ENCODE measurements at places on chromosomes 4 and X.

DNA sequence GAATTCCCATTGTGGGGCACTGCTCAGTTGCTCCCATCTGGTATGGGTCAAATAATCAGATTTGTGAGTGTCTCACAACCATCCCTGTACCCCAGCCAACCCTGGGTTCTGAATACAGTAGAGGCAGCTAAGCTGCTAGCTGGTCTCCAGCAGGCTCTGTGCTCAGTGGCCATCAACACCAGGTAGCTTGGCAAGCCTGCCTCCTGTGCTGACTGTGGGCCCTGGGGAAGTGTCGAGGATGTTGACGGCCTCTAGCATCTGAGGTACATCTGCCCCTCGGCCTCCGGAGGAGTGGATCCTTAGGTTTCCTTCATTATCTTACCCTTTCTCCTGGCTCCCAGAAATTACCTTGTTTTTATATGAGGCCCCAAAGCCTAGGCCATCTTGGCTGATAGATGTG is 13.3 kb downstream of the RNF4 start:
- DNase-seq = no peak

GRCh38 chr4:165185448-165185847 is 21.9 kb upstream of the KLHL2 start:
- no peak for DNase-seq

GRCh38 chrX:155923200-155923599 is 42.1 kb downstream of the VAMP7 start:
- no peak for DNase-seq

DNA sequence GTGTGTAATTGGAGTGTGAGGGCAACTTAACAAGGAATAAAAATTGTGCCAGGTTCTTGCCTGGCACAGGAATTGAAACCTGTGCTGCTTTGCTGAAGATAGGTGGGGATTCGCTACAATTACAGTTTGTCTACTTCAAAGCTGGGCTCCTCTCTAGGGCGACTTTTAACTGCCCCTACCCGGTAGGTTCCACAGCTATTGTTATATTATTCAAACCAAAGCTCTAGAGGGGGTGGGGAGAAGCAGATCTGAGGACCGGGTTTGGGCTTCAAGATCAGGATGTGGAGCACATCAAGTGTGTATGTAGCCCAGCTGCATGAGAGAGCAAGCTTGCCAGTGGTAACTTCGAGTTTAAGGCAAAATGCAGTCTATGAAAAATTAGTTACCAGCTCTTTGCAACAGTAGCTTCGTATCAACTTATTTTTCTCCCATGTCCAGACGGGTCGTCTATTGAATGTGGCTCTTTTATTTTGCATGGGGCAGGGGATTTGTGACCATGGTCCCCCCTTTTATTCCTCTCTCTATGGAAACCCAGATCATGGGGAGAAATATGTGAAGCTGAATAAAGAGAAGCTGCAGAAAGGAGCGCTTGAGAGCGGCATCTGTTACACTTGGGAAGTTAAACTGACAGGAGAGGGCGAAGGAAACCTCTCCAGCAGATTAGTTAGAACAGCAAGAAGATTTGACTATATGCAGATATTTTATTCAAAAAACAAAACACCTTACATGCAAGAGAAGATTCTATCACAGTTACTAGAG is 3.2 kb upstream of the POU3F4 start:
- no peak for DNase-seq

DNA sequence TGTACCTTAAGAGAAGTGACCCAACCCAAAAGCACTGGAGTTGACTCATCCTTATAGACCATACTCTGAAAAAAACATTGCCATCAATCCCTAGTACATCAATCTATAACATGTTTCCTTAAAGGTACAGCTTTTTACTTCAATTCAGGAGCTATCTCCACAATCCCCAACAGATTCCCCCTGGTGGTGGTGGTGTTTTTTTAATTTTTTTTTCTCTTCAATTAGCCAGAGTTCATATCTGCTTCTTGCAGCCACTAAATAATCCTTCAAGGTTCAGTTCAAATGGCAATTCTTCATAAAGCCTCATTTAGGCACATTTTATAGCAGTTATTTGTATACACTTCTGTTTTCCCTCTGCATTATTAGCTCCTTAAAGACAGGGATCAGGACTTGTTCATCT is 60.7 kb upstream of the KDR start:
- no peak for DNase-seq

- DNase-seq = peak; percentile 13
These were observed 48.0 kb upstream of the CASK start for GRCh38 chrX:41971346-41971745.
